ENCODE measurements at places on chromosomes 1 and 21.
A peak's percentile ranks its signal among the peaks of the same experiment; 100 is the strongest.

DNA sequence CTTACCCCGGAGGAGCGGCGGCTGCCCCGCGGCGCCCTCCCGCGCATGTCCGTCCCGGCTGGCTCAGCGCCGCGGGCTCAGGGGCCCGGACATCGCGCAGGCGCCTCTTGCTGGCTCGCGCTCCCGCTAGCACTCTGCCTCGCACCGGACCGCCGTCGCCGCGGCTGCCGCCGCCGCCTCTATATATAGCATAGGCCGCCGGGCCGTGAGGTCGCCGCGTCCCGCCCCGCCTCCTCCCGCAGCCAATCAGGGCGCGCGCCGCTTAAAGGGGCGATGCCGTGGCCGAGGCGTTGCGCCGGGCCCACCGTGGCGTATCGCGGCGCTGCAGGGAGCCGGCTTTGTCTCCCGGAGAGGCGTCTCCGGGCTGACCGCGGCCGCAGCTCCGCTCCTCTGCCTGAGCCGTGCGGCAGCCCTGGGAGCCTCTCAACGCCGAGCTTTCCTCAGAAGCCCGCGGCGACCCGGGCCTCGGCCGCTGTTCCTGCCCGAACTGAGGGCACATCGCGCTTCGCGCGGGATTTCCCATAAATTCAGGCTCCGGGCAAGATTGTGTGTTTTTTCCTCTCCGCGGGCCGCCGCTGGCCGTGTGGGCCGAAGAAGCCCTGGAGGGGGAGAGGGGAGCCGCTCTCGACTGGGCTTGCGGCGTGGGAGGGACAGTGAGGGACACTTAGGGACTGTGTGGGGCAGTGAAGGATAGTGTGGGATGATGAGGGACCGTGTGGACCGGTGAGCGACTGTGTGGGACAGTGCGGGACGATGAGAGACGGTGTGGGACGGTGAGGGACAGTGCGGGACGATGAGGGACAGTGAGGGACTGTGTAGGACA lies at the start of gene ERRFI1:
ERRFI1 (minus strand) TSS at position 157 of the 823 bp plus-strand sequence. CDS start 10,690 bp downstream, outside the sequence.
- DNase-seq: peak; percentile 82

GRCh38 chr1:25677193-25677773 lies 60.7 kb downstream of the MAN1C1 start:
- no peak for DNase-seq

DNA sequence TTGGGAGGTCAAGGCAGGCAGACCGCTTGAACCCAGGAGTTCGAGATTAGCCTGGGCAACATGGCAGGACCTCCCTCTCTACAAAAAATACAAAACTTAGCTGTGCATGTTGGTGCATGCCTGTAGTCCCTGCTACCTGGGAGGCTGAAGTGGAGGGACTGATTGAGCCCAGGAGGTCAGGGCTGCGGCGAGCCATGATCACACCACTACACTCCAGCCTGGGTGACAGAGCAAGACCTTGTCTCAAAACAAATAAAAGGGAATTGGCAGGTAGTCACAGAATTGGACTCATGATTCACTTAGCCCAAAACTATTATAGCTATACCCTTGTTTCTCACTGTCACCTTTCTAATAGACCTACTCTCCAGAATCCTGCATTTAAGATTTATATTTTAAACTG lies 5.5 kb downstream of the TADA1 start:
- DNase-seq: no peak

- no peak for DNase-seq
Observed at GRCh38 chr1:198883184-198883583, 244.3 kb downstream of the PTPRC start.

DNA sequence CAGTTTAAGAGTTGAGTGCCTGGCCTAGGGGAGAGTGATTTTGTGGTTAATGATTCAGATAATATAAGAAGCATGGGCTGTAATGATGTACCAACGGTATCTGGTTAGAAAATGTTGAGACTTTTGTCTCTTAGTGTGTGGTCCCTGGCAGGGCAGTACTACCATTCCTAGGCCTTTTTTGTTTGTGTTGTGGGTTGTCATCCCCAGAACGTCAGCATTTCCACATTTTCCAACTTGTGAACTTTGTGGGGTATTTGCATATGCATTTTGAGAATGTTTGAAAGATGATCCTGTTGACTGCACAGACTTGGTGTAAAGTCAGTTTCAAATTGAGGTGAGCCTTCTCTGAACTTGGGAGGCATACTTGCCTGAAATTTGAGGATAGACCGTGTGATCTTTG lies 11.4 kb downstream of the NEK7 start:
- DNase-seq: no peak

- no peak for DNase-seq
Observed at GRCh38 chr1:233107130-233107660, 156.8 kb downstream of the NTPCR start.

GRCh38 chr1:217272385-217272784 lies 358.5 kb downstream of the GPATCH2 start:
- no peak for DNase-seq

Data from stimulated activated CD4-positive, alpha-beta T cell treated with anti-CD3 and anti-CD28 coated beads, Interleukin-12 subunit alpha, Interleukin-12 subunit beta, amount 100 ng/mL, for 24 hours (primary cell).